ENCODE measurements at places on chromosomes 4 and X. TPM values are rescaled to one million over a fixed set of nuclear protein-coding genes. Genes with fewer than 3 reads are reported as not detected.

Gene MUC7
- total RNA-seq = not detected

Gene CT45A3
- not detected for total RNA-seq

Gene MAPK10
- total RNA-seq = 69.6 TPM

Gene NOX1
- total RNA-seq = not detected

Gene DCTD
- 111 TPM for total RNA-seq

Gene TEX11
- not detected for total RNA-seq

Gene PAGE5
- total RNA-seq = not detected

Gene FAM184B
- total RNA-seq = not detected

Gene POU4F2
- total RNA-seq = not detected

Gene MID1
- 18.0 TPM for total RNA-seq

Gene TKTL1
- not detected for total RNA-seq

Gene SMR3B
- not detected for total RNA-seq

Gene SLITRK4
- 8.3 TPM for total RNA-seq

Gene BMP3
- total RNA-seq = not detected

Gene CLNK
- total RNA-seq = not detected

Gene ODAPH
- not detected for total RNA-seq

Gene TCEAL9
- 225 TPM for total RNA-seq

Gene SUPT20HL2
- not detected for total RNA-seq

Gene MAGEA10
- not detected for total RNA-seq

Gene HS6ST2
- not detected for total RNA-seq

Gene HTR2C
- not detected for total RNA-seq

Gene DACH2
- total RNA-seq = not detected

Gene XAGE1A
- total RNA-seq = not detected

Gene RBM41
- total RNA-seq = 17.4 TPM

Gene OTUD6A
- not detected for total RNA-seq

Gene CCSER1
- under 0.01 TPM for total RNA-seq

Gene GABRQ
- not detected for total RNA-seq

Gene SULT1E1
- total RNA-seq = 0.41 TPM

Gene PRKG2
- total RNA-seq = 7.9 TPM

Gene STS
- total RNA-seq = 4.0 TPM

Gene TMEM47
- total RNA-seq = 25.3 TPM

Gene CLTRN
- not detected for total RNA-seq

Gene ABCE1
- 144 TPM for total RNA-seq

Gene ODAM
- total RNA-seq = not detected

Gene EDA2R
- total RNA-seq = 9.2 TPM

Gene SPIN2A
- not detected for total RNA-seq

Gene FAM199X
- total RNA-seq = 16.7 TPM

Gene PARM1
- total RNA-seq = 0.63 TPM

Gene GABRE
- 29.4 TPM for total RNA-seq

Gene EGF
- total RNA-seq = 0.09 TPM

Gene PPP4R3C
- not detected for total RNA-seq

Gene FAM149A
- total RNA-seq = 10.8 TPM

Gene CT47B1
- not detected for total RNA-seq

Gene FGF5
- 0.98 TPM for total RNA-seq

Gene SPACA5
- not detected for total RNA-seq

Gene SYP
- 0.18 TPM for total RNA-seq

Gene POU3F4
- not detected for total RNA-seq

Gene USP27X
- 2.9 TPM for total RNA-seq

Gene RXFP1
- total RNA-seq = not detected

Gene PF4V1
- total RNA-seq = not detected
